ENCODE measurements at places on chromosomes 1 and 21. TPM values are rescaled to one million over a fixed set of nuclear protein-coding genes. Genes with fewer than 3 reads are reported as not detected.

Gene RGS2
- 5.0 TPM for total RNA-seq

Gene PLK3
- 128 TPM for total RNA-seq

Gene GFI1
- total RNA-seq, result 99.4 TPM

Gene IFI16
- total RNA-seq, result 113 TPM

Gene PINK1
- 3.8 TPM for total RNA-seq

Gene IVL
- total RNA-seq, result not detected

Gene PLA2G2C
- total RNA-seq, result 0.30 TPM

Gene FAM131C
- 1.4 TPM for total RNA-seq

Gene NCF2
- total RNA-seq, result 2.6 TPM

Gene ZBED6
- total RNA-seq, result 21.9 TPM

Gene OPRD1
- not detected for total RNA-seq

All from activated T-helper 2 cell treated with anti-CD3 and anti-CD28 coated beads, Interferon-gamma antibody, Interleukin-2, Interleukin-4, amounts not matched to agents 10 μg/mL and 5 μg/mL and 100 μg/mL, durations not matched to agents 14 hours and 24 hours and 36 hours (primary cell).